AG20443 (cell line): ENCODE measurements at places on chromosomes 12 and 14.

GRCh38 chr14:56322531-56322930 is 204.3 kb downstream of the PELI2 start:
- no peak for DNase-seq

GRCh38 chr14:82724316-82724715 is 1190.7 kb upstream of the SEL1L start:
- DNase-seq = no peak

GRCh38 chr12:100706033-100706432 is 88.5 kb upstream of the ANO4 start:
- peak; percentile 54 for DNase-seq

DNA sequence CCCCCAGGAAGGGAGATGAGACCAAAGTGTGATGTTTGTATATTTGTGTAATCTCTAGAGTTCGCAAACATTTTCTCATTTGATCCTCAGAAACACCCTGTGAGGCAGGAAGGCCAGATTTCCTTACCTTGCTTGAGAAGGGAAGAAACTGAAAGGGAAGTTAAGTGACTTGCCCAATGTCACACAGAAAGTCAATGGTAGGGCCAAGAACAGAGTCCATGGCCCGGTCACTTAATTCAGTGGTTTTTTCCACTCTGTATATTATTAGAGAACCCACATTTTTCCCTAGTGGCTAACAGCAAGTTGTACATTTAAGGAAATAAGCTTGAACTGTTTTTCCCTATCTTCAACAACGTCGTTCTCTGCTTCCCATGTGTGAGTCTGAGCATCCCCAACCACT is 25.6 kb upstream of the CHPT1 start:
- no peak for DNase-seq

- DNase-seq = no peak
Measured at GRCh38 chr12:916712-917445, 32.6 kb downstream of the RAD52 start.

- DNase-seq = peak; percentile 34
Measured at GRCh38 chr12:125194163-125194773, 129.0 kb downstream of the AACS start.

- no peak for DNase-seq
Measured at GRCh38 chr12:12786351-12786705, 869 bp downstream of the APOLD1 start.

- DNase-seq = no peak
Measured at GRCh38 chr12:116353958-116354357, 76.5 kb upstream of the MED13L start.

GRCh38 chr12:102629262-102629888 is 149.0 kb upstream of the IGF1 start:
- DNase-seq = peak; percentile 27

DNA sequence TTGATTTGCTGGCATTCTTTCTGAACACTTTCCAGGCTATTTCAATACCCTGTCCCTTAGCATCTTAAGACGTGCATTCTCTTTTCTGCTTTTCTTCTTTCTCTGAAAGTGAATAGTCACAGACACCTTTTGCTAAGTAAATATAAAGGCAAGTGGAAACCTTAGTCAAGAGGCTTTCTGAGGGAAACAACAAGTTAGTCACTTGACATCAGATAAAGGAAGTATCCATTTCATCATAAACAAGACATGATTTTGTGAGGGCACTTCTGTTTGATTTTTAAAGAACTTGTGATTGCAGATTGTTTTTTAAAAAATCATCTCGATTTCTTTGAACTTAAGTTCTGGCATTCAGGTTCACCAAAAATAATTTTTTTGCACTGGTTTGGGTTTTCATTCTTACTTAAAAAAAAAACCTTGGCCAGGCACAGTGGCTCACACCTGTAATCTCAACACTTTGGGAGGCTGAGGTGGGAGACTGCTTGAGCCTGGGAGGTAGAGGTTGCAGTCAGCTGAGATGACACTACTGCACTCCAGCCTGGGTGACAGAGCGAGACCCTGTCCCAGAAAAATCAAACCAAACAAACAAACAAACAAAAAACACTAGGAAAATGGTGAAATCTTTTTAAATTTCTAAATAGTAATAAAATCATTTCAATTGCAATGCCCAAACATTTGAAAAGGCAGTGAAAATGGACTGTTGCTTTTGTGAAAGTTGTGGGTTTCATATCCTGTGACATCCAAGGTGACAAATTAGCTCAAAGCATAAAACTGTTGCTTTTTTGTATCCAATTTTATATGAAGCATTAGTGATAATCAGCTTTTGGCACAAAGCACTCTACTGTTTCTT is 8.3 kb upstream of the KLHL42 start:
- no peak for DNase-seq

DNA sequence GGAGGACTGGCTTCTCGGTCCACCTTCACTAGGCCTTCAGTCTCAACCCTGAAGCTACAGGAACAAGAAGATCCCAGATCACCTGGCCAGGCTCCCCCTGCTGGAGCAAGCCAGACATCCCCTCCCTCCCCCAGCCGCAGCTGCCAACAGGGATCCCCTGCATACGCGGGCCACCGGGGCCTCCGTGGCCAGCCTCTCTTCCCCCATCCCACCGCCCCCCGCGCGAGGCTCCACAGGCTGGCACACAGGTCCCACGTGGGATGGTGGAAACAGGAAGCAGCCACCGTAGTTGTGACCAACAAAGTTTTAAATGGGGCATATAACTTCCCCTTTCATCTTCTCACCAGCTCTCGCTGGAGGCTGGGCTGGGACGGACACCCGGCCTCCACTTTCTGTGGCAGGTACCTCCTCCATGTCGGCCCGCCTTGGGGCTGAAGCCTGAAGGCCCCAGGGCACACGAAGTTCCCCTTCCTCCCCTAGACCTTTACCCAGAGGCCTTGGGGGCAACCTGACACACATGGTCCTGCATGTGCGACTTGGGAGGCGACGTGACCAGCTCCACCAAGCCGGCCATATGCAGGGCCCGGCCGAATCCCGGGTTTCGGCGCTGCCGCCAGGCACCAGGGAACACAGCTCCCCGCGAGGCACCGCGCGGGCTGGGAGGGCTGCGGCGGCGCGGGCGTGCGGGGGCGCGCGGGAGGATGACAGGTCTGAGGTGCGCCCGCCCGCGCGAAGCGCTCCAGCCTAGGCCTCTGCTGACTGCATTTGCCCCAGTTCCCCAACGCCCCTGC is 44.4 kb upstream of the PNMA1 start:
- peak; percentile 21 for DNase-seq

DNA sequence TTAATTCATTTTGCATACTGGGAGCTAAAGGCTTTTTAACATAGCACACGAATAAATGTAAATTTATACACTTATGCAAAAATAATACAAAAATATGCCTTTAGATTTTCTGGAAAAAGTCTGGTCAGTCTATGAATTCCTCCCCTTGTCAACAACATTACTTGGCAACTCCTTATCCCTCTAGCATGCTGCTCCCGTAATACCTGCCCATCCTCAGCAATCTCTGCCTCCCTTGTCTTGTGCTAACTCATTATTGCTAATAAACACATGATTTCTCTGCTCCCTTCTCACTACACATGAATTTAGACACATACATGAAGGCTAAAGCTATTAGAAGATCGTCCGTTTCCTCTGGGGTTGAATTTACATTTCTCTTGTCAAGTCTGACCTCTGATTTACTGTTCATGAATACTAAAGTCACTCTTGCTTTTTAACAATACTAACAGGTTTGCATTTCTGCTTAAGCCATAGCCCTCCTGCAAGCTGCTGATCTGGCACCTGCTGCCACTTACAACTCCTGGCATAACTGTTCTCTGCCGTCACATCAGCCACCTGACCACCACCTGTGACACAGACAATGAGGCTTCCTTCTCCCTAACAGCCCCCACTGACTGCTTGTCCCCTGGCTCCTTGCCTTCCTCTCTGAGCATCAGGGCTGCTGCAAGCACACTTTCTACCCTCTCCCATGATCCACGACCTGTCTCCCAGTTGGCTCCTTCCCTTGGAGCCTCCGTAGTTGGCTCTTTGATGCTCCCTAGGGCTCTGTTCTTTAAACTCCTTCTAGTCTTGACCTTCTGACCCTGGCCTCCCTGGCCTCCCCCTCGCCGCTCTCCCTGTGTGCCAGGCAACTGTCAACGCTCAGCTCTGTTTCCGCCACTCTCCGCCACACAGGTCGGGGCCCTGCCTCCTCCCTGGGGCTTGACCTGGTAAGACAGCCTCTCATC is 177.6 kb downstream of the CALM1 start:
- DNase-seq = no peak

DNA sequence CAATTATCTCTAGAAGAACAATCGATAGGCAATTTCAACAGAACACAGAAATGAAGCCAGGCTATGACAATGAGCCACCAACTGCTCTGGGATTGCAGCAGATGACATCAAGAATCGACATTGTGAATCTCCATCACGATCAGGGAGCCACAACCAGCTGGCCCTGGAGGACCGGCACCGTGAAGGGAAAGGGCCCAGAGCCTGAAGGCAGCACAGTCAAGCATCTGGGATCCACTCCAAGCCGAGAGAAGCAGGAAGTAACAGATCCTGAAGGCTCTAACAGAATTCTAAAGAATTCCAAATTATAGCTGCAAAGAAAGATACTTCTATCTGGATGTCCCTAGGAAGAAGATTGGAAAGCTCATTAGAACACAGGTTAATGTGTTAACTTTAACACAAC is 61.0 kb downstream of the LRRC74A start:
- DNase-seq = peak; percentile 70

- no peak for DNase-seq
Measured at GRCh38 chr12:13241833-13242488, 45.4 kb downstream of the EMP1 start.

- no peak for DNase-seq
Measured at GRCh38 chr12:92978607-92979006, 49.5 kb upstream of the EEA1 start.

- DNase-seq = no peak
Measured at GRCh38 chr14:23066368-23066767, 9.0 kb upstream of the CDH24 start.

DNA sequence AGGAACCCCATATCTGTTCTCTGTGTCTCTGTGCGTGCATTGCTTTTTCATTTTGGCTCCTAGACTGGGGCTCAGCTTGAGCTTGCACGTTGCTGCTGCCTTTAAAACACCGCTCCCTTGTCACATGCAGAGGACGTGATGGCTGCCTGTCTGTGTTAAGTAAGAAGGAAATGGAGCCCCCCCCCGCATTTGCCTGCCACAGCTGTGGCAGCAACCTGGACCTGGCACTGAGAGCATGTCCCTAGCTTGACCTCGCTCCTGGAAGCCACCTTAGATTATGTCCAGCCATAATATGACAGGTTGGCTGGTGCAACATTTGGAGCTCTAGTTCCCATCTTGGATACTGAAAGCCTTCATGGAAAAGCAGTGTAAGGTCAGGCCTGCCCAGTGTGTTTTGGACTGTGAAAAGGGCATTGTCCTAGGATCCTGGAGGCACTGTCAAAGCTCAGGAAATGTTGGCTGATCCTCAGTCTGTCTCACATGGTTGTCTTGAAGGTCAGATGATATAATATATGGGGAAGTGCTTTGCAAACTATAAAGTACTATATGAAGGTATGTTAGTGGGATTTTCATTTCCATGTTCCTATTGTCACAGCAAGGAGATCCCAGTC is 73.8 kb downstream of the PRKCH start:
- no peak for DNase-seq

- no peak for DNase-seq
Measured at GRCh38 chr14:87387806-87388205, 605.2 kb downstream of the GALC start.

DNA sequence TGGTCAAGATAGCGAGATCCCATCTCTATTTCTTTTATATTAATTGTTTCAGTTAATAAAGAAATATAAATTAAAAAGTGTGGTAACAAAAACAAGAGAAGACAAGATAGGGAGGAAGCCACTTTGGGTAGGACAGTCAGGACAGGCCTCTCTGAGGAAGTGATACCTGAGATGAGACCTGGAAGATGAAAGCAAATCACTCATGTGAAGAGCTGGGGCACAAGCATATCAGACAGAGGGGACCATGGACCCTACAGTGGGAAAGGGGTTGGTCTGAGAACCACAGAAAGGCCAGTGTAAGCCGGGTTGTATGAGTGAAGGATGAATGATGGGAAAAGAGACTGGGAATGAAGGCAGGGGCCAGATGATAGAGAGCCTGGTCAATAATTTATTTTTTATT is 1.8 kb upstream of the MED6 start:
- no peak for DNase-seq

- DNase-seq = peak; percentile 95
Measured at GRCh38 chr14:75427482-75428229, at the start of gene JDP2. Gene JDP2, plus strand, starts transcription at chr14:75428022. Its CDS starts 9,899 bp downstream, at chr14:75437921.

DNA sequence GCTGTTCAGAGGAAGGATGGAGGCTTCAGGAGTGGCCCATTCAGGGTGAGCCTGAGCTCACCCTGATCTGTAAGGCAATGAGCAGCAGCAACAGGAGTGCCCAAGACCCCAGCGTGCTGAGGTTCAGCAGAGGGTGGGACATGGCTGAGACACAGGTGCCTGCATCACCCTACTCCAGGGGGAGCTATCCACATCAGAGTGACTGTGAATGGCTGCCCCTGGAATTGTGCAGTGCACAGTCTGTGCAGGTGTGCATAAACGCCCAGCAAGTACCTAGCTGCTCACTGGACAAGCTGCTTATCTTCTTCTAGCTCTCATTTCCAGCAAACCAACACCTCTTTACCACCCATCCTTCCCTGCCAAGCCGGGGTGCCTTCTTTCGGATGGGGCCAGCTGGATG is 140.6 kb upstream of the PRMT8 start:
- no peak for DNase-seq

DNA sequence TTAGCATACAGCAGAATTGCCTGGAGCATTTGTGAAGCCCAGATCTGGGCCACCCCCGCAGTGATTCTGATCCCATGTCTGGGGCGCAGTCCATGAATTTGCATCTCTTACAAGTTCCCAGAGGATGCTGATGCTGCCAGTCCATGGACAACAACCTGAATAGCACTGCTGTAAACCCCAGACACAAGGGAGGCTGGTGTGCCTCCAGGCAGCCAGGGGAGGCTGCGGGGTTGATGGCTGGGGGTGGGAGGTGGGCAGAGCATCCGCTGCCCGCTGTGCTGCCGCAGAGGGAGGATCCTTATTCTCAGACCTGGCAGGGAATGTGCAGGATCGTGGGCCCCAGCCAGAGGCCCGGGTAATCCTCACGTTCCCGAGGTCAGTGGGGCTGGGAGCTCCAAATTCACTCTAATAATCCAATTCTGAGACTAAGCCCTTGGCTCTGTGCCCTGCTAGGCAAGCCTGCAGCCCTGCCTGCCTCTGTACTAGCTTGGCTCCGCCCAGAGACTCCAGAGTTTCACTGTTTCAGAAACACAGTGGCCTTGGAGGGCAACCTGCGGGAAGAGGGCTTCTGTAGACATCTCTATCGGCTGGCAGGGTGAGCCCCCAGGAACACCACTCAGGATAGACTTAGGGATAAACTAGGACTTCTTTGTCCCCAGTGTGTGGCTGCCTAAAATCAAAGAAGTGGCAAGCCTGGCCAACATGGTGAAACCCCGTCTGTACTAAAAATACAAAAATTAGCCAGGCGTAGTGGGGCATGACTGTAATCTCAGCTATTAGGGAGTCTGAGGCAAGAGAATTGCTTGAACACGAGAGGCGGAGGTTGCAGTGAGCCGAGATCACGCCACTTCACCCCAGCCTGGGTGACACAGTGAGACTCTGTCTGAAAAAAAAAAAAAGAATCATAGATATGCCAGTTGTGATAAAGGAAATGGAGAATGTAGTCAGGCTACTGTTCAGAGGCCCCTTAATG is 17.8 kb upstream of the MLEC start:
- peak; percentile 80 for DNase-seq

- DNase-seq = no peak
Measured at GRCh38 chr14:34347683-34348082, 114.4 kb downstream of the SPTSSA start.

GRCh38 chr14:99408286-99408970 is 72.2 kb downstream of the SETD3 start:
- DNase-seq = no peak

- DNase-seq = peak; percentile 14
Measured at GRCh38 chr12:119911182-119911581, 34.1 kb upstream of the CIT start.

GRCh38 chr14:82070753-82071152 is 537.1 kb upstream of the SEL1L start:
- DNase-seq = no peak
